ENCODE measurements at places on chromosomes 1 and 21.
A peak's percentile ranks its signal among the peaks of the same experiment; 100 is the strongest.

- DNase-seq: no peak
These were observed 43.2 kb upstream of the TMEM51 start for GRCh38 chr1:15110128-15110866.

- no peak for DNase-seq
These were observed 16.0 kb downstream of the ELOA start for GRCh38 chr1:23759277-23759676.

- no peak for DNase-seq
These were observed 10.7 kb downstream of the MYSM1 start for GRCh38 chr1:58689167-58689566.

DNA sequence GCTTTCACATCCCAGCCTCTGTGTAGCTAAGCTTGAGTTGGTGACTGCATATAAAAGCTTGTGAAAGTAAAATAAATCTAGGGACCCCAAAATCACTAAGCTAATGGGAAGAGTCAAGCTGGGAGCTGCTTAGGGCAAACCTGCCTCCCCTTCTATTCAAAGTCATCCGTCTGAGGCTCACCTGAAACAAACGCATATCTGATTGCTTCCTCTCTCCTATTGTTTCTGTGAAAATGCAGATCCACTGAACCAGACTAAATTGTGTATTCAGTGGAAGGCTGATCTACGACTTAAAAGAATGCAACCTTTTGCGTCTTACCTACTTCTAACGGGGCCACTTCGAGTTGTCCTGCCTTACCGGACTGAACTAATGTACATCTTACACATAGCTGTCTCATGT lies 70.3 kb downstream of the LTN1 start:
- no peak for DNase-seq

- no peak for DNase-seq
These were observed 926 bp downstream of the BLACAT1 start for GRCh38 chr1:205454903-205455335.

DNA sequence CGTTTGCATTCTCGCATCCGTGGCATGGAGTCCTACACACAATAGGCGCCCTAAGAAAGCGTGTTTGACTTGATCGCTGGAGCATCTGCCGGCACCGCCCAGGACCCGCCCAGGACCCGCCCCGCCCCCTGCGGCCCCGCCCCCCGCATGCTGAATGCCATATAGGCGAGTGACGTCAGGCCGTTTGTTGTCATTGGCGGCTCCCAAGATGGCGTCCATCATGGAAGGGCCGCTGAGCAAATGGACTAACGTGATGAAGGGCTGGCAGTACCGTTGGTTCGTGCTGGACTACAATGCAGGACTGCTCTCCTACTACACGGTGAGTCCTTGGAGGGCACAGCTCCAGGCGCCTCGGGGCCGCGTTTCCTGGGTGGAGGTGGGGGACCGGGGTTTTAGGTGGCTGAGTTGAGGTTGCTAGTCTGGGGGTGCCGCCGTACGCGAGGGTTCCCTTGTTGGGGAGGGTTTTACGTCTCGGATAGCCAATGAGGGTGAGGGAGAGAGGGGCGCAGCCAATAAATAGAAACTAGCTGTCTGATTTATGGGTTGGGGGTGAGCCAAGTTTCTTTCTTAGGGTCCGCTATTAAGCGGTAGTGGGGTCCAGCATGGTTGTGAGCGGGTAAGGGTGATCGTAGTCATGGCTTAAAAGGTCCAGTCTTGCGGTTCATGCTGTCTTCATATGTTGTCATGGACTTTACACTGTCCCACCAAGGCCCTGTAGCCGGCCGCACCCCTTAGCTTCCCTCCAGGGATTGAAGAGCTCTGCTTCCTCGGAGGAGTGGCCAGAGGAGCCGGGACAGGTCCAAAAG lies at the start of gene OSBPL9:
Gene OSBPL9 (plus strand): TSS at position 190 of the 806 bp plus-strand sequence. CDS start 19 bp downstream, at position 209.
- DNase-seq: peak; percentile 80

DNA sequence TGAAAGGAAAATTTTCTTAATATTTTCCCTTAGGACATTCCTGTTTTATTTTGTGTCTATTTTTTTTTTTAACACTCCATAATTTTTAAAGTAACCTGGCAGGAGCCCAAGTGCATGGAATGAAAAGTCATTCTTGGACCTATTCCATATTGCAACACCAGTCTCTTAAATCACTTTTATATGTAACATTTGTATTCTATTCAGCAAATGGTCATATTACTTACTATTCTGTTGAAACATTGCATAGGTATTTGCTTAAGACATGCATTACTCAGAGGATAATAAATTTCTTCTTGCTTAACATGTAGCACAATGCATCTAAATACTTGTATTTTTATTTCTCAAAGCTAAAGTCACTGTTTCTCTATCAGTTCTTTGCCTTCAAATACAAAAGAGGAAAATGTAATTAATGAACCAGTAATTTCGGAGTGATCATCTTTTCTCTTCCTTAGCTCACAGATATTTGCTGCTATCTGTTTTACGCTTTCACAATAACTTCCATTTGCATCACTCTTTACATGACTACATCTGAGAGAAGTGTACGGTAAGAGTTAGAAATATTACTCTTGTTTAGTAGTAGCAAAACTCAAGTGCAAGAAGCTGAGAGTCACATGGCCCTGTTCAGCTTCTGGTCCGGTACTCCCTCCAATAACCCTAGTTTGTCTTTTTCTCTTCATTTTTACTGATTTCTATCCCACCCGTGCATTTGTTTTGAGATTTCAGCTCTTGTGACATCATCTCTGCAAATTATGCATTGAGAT lies 394.8 kb downstream of the USP25 start:
- no peak for DNase-seq

GRCh38 chr21:35692311-35692710 lies 368.0 kb downstream of the SETD4 start:
- DNase-seq: no peak

- DNase-seq: no peak
These were observed 16.7 kb downstream of the CNR2 start for GRCh38 chr1:23896491-23896890.

GRCh38 chr1:65478379-65479026 lies 58.0 kb downstream of the LEPR start:
- DNase-seq: no peak

GRCh38 chr1:93516164-93516563 lies 68.2 kb downstream of the FNBP1L start:
- no peak for DNase-seq

DNA sequence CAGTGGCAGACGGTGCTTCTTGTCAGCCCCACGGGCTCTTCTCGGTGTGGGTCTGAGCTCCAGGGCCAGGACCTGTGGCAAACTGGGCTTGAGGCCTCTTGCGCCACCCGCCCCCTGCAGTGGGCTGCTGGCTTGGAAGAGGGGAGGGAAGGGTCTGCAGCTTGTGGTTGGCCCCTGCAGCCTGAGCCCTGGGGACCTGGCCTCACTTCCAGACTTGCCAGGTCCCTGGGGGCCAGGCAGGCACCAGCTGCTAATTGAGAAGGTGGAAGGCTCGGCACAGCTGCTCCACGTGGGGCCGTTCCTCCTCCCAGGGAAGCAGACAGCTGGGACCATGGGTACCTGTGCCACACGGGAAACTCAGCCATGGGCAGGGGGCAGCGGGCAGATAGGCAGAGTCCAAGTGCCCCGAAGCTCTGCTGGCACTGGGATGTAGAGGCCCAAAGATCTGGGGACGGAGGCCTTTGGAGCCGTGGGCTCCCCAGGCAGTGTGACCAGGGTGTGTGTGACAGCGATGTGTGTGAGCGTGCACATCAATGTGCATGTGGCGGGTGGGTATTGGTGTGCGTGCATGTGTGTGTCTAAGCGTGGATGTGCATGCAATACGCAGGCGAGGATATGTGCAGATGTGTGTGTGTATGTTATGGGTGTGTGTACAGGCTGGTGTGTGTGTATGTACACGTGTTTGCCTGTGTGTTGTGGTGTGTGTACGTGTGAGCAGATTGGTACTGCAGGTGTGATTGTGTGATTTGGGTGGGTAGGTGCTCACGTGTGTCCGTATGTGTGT lies 39.3 kb downstream of the TP73 start:
- no peak for DNase-seq

- no peak for DNase-seq
These were observed 69.0 kb upstream of the DIRAS3 start for GRCh38 chr1:68119445-68119844.

GRCh38 chr1:226104671-226105121 lies 42.2 kb downstream of the H3-3A start:
- DNase-seq: no peak

- no peak for DNase-seq
These were observed 15.3 kb downstream of the PYCR2 start for GRCh38 chr1:225908773-225909172.

- DNase-seq: no peak
These were observed 10.4 kb downstream of the MYOG start for GRCh38 chr1:203075236-203076030.

GRCh38 chr1:116390195-116390594 lies 17.2 kb downstream of the ATP1A1 start:
- no peak for DNase-seq

DNA sequence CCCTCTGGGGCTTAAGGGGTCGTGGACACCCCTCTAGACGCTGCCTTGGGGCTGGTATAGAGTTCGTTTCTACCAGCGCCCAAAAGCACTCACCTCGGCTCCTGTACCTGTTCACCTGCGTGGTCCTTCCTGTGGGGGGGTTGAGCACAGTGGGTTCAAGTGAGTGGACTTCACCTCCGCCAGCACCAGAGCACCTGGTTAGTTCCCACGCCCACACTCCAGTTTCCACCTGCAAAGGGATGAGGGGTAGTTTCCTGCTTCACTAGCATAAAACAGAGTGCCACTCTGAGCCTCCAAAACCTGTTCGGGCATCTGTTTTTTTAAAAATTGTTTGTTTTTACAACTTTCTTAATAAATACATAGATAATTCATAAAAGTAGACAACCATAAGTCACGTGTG lies 64.5 kb upstream of the SIPA1L2 start:
- no peak for DNase-seq

DNA sequence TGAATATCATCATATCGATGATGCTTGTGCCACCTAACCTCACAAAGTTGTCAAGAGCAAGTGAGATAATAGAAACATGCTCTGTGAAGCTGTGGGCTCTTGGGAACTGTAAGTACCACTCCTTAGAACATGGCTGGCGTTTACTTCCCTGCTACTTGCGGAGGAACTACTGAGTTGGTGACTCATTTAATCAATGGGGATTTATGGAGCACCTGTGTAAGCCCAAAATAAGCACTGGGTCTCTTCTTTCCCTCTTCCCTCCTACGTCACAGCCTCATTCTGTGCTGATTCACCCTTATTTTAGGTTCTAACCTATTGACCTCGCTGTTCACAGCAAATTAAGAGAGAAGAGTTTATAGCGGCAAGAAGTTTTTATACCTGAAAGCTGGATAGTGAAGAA lies 52.9 kb downstream of the PRDM2 start:
- no peak for DNase-seq

- no peak for DNase-seq
These were observed 30.8 kb downstream of the CAPZB start for GRCh38 chr1:19454265-19455146.

GRCh38 chr1:181742426-181742825 lies 259.1 kb downstream of the CACNA1E start:
- no peak for DNase-seq

DNA sequence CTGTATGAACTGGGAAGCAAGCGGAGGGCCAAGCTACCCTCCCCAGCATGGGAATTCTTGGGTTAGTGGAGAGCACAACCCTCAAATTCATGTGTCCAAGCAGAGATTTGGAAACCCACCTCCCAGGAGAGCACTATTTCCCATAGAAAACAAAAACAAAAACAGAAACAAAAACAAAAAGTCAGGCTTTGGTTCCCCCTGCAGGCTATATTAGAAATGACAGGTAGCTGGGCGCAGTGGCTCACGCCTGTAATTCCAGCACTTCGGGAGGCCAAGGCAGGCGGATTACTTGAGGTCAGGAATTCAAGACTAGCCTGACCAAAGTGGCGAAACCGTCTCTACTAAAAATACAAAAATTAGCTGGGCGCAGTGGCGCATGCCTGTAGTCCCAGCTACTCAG lies 10.8 kb downstream of the MINDY1 start:
- no peak for DNase-seq

Measured in esophagus squamous epithelium (tissue), 5 donors.